ENCODE measurements at places on chromosomes 1 and 21.

DNA sequence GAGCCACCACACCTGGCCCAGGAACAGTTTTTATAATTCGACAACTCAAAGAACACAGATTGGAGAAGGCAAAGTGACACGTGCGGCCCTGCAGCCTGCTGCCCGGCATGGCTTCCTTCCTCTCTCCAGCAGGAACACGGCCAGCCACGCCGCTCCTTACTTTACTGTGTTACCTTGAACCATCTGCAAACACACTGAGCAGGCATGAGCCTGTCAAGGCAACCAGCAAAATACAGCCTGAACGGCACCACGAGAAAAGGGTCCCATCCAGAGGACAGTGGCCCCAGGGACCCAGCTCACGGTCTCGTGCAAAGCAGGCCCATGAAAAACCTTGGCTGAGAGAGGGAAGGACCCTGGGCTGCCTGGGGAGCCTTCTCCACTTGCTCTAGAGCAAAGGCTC lies 38.8 kb downstream of the NPHP4 start:
- DNase-seq: no peak

DNA sequence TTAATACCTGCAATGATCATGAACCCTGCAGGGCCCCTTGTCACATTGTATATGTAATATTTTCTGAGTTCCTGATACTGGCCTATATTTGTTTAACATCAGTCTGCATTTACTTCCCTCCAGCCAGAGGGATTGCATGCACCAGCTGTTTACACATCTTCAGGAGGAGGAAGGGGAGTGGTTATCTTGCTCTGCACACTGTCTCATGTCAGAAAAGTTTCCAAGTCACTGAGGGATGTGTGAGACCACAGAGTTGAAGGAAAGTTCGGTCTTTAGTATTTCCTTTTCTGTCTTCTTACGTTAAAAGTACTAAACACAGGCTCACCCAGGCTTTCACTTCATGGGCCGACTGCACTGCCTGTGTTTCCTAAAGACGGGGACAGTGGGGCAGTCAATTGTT lies 574.1 kb downstream of the LMO4 start:
- no peak for DNase-seq

DNA sequence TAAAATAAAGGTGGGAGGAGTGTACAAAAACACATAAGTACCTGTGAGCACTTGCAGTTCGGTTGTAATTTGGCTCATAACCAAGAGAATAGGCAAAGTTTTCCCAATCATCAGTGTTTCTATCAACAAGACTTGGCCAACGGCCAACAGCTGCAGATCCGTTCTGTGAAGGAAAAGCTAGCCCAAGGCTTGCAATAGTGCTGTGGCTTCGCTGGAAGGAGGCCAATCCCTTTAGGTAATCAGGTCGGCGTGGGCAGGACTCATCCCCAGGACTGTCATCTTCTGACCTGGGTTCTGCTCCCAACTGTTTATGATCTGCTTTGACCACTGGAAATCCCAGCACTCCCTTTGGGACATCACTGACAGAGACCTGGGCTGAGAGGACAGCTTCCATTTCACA lies 107.8 kb downstream of the LYST start:
- no peak for DNase-seq

GRCh38 chr1:235304549-235305451 lies 23.2 kb downstream of the ARID4B start:
- DNase-seq: no peak

DNA sequence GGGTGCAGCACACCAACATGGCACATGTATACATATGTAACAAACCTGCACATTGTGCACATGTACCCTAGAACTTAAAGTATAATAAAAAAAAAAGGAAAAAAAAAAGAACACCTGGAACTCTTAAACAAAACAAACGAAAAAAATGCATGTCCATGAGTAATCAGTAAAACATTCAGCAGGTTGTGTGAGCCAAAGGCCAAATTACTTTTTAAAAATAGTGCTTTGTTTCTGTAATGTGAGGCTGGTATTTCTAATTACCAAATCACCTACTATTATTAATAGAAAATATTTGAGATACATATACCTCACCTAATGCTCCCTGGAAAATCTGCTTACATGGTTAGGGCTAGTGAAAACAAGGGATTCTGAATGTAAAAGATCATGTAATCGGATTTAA lies 294.4 kb upstream of the NR5A2 start:
- no peak for DNase-seq

DNA sequence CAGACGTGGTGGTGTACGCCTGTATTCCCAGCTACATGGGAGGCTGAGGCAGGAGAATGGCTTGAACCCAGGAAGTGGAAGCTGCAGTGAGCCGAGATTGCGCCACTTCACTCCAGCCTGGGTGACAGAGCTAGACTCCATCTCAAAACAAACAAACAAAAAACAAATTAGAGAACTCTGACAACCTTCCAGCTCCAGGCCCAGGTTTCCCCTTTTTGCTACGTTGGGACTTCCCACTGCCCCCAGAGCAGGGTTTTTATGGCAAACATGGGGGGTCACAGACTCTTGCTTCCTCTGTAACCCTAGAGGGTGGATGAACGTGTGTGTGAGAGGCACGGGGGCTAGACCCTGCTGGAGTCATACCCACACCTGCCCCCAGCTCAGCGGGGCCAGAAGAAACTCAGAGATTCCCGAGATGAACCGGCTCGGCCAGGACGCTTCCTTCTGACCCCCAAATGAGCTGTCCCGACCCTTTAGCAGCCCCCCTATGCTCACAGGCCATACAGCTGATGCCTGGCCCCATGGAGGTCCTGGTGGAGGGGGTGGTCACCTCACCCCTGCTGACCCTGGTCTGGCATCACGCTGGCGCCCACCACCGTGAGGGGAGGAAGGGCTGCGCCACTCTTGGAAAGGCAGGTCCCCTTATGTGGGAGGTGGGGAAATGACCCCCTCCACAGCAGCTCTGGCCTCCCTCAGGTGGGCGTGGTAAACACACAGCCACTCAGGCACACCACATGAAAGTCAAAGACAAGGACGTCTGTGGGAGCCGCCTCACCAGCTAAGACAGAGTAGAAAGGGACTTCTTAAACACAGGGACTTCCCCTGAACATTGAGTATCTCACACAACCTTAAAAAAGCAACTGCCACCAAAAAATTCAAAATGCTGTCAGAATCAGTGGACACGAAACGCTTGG lies 7.1 kb downstream of the GPR157 start:
- DNase-seq: no peak

- DNase-seq: no peak
Observed at GRCh38 chr1:230120289-230120920, 53.4 kb downstream of the GALNT2 start.

- no peak for DNase-seq
Observed at GRCh38 chr1:83827741-83828140, 171.2 kb downstream of the TTLL7 start.

GRCh38 chr1:15937146-15937545 lies 38.8 kb downstream of the ZBTB17 start:
- DNase-seq: no peak
